CD4-positive, alpha-beta T cell treated with Interleukin-21 for 1 hour (primary cell): ENCODE measurements at places on chromosomes 2 and 18.

- no peak for DNase-seq
Measured at GRCh38 chr18:71038196-71038595, 749.4 kb downstream of the SOCS6 start.

GRCh38 chr2:239002954-239003623 is 155.2 kb downstream of the TWIST2 start:
- no peak for DNase-seq

DNA sequence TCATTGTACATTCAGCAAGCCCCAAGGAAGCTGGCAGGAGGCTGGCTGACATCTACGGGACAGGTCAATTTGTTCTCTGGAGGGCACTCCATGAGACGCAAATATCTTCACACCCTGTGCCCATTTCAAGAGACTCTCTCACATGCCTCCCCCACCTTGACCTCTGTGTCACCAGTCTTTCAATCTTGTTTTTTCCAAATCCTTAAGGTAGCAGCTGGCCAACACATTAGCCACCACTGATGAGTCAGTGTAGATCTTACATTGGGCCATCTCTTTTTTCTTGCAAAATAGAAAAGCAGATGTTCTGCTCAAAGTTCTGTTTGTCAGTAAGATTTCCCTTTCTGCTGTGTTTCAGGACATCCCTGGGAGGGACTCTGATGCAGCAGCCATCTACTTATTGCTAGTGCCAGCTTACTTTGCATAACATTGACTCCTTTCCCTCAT is 1.7 kb upstream of the DPP4 start:
- no peak for DNase-seq

GRCh38 chr2:10579441-10579840 is 110.3 kb downstream of the NOL10 start:
- DNase-seq: no peak

GRCh38 chr2:166494140-166494624 is at the start of gene SCN7A:
Gene SCN7A, minus strand, starts transcription at chr2:166494249. Its CDS starts 16,553 bp downstream, at chr2:166477696.
- no peak for DNase-seq

- no peak for DNase-seq
Measured at GRCh38 chr2:27369471-27370025, 590 bp downstream of the EIF2B4 start.

- no peak for DNase-seq
Measured at GRCh38 chr2:118577202-118577601, 270.2 kb downstream of the EN1 start.

- DNase-seq: no peak
Measured at GRCh38 chr2:48126162-48126561, 219.9 kb upstream of the FBXO11 start.

DNA sequence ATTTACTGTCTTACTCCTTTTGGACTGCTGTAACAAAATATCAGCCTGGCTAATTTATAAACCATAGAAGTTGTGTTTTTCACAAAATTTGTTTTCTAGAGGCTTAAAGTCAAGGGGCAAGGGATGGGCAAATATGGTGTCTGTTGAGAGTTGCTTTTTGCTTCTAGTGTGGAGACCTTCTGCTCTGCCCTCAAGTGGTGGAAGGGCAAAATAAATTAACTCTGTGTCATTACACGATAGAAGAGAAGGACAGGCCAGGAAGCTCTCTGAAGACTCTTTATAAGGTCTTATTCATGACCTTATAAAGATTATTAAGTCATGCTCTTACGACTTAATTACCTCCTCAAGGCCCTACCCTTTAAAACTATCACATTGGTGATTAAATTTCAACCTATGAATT is 181.2 kb upstream of the LRATD1 start:
- no peak for DNase-seq

- DNase-seq: no peak
Measured at GRCh38 chr2:112834396-112835037, 2.1 kb downstream of the IL1B start.

DNA sequence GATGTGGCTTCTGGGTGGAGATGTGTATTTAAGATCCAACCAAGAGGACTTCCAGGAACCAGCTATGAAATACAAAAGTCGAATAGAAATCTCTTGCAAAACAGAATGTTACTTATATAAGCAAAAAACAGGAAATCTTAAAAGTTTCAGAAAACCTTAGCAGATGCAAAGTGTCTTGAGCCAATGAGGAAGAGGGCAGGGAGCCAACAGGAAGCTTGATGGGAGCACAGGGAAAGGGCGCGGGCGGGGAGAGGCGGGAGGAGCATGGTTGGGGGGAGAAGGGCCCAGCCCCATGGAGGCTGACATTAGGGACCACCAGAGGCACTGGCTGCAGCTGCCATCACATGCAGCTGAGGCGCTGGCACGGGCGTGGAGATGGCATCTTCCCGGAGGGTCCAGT is 203.3 kb downstream of the SNTG2 start:
- DNase-seq: no peak

DNA sequence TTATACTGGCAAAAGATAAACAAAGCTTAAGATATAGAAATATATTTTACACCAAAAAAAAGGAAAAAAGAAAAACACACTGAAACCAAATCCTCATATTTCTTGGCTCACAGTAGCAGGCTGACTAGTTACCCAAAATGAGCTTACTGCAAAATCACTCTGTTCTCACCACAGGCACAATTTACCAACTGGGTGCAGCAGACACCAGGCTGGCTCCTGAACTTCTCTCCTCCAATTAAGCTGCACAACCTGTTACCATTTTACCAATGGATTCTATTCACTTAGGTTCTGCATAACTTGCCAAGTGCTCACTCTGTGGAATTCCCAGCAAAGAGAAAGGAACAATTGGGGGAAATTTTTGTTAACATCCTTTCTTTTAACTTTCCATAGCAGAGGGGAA is 679.3 kb downstream of the ZEB2 start:
- DNase-seq: no peak

- DNase-seq: no peak
Measured at GRCh38 chr2:32851777-32852439, 94.8 kb upstream of the LTBP1 start.

DNA sequence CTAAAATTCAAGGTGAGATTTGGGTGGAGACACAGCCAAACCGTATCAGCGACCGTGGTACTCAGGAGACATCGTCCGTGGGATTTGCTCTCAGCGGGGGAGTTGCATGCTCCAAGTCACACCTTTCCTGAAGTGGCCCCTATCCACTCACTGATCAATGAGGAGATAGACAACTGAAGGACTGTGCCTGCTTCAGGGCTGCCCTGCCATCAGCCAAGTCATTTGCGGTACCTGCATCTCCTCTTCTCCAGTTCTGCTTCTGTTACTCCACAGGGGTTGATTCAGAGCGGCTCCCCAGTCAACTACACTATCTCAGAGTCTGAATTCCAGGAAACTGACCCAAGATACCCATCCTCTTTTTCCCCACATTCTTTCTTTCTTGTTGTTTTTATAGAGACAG is 184.1 kb downstream of the MREG start:
- DNase-seq: no peak

- DNase-seq: no peak
Measured at GRCh38 chr2:16312771-16313170, 352.9 kb downstream of the CYRIA start.

DNA sequence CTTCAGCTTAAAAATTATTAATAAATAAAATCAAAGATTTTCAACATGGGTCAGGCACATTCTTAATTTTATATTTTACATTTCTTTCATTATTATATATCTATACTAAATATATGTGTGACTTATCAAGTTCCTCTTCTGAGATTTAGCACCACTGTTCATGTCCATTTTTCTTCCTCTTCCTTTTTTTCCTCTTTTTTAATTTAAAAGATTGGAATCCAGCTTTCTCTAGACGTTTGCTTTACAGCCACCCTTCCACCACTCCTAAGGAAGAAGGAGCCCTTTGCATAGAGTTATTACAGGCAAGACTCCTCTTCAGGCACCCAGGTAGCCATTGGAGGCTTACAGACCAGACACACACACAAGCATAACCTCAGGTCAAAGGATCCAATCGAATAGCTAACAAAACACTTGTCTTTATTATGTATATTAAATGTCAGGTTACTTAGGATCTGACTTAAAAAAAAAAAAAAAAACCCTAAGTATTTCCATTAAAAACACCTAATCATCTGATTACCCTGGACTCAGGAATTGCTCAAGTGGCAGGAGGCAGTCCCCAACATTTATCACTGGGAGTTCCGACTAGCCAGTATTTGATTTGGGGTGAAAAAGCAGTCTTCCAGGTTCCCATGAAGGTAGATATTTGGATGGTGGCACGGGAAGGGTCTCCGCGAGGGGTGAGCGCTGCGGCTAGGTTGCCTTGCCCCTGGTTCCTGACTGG is 2.4 kb upstream of the ZEB2 start:
- no peak for DNase-seq

DNA sequence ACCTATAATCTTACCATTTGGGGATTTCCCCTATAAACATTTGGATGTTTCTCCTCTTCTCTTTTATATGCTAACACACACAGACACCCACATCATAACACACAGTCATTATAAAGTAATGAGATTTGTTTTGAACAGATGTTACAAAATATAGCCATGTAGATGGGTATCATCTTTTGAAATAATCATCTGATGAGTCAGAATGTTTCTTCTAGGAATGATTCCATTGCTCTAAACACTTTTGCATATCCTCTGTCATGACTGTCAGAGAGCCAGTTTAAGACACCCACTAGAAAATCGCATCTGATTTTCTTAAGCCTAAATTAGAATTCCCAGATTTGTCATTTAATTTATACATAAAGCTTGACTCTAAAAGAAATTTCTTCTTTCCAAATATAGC is 442.6 kb downstream of the CMPK2 start:
- DNase-seq: no peak

GRCh38 chr2:64462940-64463700 is 9.2 kb downstream of the LGALSL start:
- no peak for DNase-seq

- peak; percentile 49 for DNase-seq
Measured at GRCh38 chr2:240567137-240567871, 980 bp upstream of the RNPEPL1 start.

DNA sequence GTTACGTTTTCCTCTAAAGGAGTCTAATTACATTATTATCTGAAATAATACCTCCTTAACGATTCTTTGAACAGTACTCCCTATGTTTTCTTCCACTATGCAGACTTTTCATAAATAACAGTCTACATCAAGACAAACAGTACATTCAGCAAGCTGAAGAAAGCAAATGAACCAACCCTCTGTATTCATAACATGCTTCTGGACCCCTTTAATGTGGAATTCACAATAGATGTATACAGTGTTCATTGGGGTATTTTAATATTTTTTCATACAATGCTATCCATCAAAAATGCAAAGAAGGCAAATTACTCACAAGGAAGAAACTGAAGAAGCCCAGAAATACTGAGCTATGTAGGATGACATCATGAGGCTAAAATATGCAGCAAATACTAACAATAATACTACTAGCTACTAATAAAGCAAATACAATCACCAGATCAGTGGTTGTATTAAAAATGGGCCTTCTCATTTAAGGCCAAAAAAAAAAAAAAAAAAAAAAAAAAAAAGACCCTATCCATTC is 408.6 kb downstream of the MTX2 start:
- DNase-seq: no peak

- no peak for DNase-seq
Measured at GRCh38 chr2:64946769-64947247, 42.4 kb upstream of the SLC1A4 start.

GRCh38 chr2:194015751-194016150 is 1641.3 kb upstream of the SLC39A10 start:
- DNase-seq: no peak

- no peak for DNase-seq
Measured at GRCh38 chr18:51575171-51575570, 377.7 kb upstream of the MEX3C start.

DNA sequence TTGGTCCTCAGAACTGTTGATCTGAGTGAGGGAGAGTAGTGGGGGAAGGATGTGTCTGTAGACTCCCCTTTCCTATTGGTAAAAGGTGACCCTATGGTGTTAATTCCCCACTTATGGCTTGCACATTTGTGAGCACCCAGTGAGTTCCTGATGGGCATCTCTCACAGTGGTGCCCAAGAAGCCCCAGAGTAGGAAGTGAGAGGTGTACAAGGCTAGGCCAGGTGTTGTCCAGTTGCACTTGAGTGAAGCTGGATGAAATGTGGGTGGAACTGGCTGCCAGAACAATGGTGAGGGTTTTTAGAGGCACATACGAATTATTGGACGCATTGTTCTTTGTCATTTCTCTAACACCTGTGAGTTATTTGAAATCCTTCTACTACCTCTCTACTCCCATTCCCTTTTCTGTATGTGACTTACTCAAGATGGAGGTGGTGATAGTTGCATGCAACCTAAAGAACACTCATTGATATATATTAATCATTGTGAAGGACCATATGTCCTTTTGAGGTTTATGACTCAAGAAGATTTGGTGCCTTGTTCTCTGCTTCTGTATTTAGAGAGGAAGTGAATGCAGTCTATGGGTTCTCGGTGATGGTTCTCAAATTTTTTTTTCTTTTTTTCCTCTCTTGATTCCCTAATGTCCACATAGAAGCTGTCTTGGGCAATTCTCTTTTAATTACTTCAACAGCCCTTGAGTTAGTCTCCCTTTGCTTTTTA is 162.7 kb downstream of the FSHR start:
- no peak for DNase-seq

- DNase-seq: no peak
Measured at GRCh38 chr18:47448956-47449355, 197.5 kb upstream of the SKOR2 start.

- DNase-seq: no peak
Measured at GRCh38 chr2:121095257-121096080, 189.5 kb downstream of the TFCP2L1 start.

DNA sequence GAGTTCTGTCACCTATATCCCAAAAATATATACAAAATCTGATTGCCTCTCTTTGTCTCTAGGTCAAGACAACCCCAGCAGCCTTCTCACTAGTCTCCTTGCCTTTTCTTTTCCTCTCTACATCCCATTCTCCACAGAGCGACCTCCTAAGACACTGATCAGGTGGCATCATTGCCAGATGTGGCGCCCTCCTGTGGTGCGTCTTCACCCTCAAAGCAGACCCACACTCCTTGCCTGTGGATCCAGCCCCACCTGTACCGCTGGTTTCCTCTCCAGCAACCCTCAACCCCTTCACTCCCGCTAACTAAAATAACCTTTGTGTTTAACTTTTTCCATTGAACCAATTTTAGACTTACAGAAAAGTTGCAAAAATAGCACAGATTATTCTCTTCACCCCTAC is 273.3 kb downstream of the GLI2 start:
- no peak for DNase-seq

GRCh38 chr18:33116376-33116775 is 324.1 kb downstream of the CCDC178 start:
- no peak for DNase-seq

GRCh38 chr18:27921904-27922751 is 254.8 kb downstream of the CDH2 start:
- DNase-seq: no peak

GRCh38 chr2:228673876-228674554 is 492.5 kb upstream of the SPHKAP start:
- DNase-seq: no peak

- DNase-seq: no peak
Measured at GRCh38 chr18:59686260-59686659, 11.0 kb downstream of the CCBE1 start.

DNA sequence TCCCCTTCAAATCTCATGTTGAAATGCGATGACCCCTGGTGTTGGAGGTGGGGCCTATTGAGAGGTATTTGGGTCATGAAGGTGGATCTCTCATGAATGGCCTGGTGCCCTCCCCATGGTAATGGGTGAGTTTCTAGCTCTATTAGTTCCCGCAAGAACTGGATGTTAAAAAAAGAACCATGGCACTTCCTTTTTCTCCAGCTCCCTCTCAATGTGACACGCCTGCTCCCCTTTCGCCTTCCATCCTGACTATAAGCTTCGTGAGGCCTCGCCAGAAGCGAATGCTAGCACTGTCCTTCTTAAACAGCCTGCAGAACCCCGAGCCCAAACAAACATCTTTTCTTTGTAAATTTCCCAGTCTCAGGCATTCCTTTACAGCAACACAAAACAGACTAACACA is 303.2 kb upstream of the REV1 start:
- no peak for DNase-seq
